NCI-H1694 treated with DMSO at 0.1 percent for 48 hours (cell line): ENCODE measurements at places on chromosomes 7 and 10.

DNA sequence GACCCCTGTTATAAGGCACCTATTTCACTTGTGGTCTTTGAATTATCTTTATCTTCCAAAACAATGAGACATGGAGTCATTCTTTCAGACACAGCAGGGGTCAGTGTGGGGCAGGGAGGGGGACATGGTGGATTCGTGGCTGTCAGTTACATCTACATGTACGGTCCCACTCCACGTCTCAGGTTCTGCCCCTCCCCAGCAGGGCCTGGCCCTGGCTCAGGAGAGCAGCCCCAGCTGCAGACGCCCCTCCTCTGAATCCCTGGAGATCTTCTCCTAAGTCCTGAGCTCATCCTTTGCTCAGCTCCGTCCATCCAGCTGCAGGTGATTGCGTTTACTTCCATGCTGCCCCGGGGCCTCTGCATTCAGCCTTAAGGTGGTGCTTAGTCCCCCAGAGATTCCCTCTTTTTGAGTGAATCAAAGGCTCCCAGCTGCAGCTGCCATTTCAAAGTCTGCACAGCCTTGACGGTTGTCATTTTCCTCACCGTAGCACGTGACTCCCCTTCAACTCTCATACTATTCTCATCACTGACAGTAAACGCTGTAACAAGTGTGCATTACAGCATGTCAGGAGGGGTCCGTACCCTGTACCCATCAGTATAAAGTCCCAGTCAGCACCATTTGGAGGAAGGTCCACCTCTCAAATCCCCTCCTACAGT is 113.4 kb upstream of the TCERG1L start:
- no peak for DNase-seq

- DNase-seq, result no peak
Observed at GRCh38 chr10:60675236-60675635, 103.0 kb upstream of the CDK1 start.

- DNase-seq, result no peak
Observed at GRCh38 chr10:131072651-131073468, 238.7 kb downstream of the TCERG1L start.

DNA sequence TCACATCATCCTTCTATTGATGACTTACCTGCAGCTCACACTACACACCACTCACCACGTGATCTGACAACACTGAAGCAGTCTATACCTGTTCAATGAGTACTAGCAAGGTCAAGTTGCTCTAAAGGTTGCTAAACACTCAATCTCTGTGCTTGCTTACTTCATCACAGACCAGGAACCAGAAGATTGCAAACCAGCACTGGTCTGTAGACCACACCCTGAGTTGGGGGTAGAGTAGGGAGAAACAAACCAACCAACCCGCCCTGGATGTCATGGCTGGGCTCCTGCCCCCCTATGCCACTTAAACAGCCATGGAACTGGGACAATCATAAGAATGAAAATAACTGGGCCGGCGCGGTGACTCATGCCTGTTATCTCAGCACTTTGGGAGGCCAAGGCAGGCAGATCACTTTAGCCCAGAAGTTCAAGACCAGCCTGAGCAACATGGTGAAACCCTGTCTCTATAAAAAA is 19.6 kb downstream of the DLG5 start:
- DNase-seq, result no peak

- no peak for DNase-seq
Observed at GRCh38 chr10:84903320-84903719, 574.9 kb downstream of the CCSER2 start.

DNA sequence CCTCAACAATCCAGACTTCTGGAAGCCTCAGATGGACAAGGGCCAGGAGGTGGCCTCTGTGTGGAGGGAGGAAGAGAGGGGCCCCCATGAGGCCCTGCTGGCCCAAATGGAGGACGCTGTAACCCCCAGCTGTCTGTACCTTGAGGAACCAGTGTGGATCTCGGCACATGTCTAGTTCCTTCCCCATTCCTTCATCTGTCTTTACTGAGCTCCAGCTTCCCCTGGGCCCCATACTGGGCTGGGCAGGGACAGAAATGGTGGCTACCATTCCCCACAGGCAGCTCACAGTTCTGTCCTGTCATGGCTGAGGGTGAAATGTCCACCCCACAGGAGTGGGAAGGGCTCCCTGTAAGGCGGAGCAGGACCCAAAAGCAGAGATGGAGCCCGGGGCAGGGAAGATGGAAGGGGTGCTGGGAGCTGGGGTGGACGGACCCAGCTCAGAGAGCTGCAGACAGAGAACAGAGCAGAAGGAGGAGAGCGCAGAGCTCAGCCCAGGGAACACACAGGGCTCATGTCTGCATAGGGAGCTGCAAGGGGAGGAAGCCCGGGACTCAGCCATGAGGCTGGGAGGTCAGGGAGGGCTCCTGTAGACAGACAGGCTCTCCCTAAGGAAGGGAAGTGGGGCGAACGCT is 22.8 kb downstream of the ANTXRL start:
- DNase-seq, result no peak
